ENCODE measurements at places on chromosomes 2 and 18.

- no peak for DNase-seq
Observed at GRCh38 chr18:37845498-37845897, 279.9 kb upstream of the CELF4 start.

DNA sequence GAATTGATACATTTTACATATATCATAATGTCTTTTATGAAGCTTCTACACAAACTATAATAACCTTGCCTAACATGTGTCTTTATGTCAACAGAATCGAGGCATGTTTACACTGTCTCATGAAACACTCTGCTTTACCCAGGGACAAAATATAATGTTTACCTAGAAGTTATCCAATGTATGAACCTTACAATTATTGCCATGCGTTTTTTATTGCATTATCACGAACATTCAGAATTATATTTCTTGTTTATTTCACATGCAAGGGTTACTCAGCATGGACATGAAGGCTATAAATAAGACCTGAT is 19.8 kb downstream of the LONRF2 start:
- DNase-seq: no peak

GRCh38 chr2:26223018-26223417 is 21.4 kb downstream of the HADHA start:
- DNase-seq: no peak

DNA sequence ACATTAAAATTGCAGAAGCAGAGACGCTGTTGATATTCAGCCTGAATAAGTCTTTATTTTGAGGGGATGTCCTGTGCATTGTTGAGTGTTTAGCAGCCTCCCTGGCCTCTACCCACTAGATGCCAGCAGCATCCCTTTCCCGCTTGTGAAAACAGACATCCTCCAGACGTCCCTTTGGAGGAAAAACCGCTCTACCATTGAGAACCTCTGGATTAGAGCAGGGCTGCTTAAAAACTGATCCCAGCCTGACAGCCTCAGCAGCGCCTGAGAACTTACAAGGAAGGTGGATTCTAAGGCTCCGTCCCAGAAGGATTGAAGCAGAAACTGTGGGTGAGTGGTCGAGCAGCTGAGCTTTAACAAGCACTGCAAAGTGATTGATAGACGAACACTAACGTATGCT is 349.7 kb downstream of the CYRIA start:
- no peak for DNase-seq

DNA sequence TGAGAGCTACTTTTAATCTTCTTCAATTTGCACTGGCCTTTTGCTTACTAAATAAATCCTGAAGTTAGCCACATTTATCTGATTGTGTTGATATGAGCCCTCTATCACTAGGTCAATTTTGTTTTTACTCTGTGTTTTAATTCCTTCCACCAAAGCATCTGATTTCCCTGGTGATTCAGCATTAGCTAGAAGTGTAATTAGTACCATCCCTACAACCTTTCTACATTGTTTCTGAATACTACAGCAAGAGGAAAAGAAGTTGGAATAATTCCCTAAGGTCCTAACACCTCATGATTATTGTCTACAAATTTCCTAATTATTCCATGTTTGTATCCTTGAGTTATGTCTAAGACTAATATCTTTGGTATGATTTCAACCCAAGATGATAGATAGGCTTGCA is 1093.6 kb downstream of the SUCLG1 start:
- no peak for DNase-seq

GRCh38 chr2:215949991-215950404 is 63.4 kb downstream of the MREG start:
- DNase-seq: no peak

DNA sequence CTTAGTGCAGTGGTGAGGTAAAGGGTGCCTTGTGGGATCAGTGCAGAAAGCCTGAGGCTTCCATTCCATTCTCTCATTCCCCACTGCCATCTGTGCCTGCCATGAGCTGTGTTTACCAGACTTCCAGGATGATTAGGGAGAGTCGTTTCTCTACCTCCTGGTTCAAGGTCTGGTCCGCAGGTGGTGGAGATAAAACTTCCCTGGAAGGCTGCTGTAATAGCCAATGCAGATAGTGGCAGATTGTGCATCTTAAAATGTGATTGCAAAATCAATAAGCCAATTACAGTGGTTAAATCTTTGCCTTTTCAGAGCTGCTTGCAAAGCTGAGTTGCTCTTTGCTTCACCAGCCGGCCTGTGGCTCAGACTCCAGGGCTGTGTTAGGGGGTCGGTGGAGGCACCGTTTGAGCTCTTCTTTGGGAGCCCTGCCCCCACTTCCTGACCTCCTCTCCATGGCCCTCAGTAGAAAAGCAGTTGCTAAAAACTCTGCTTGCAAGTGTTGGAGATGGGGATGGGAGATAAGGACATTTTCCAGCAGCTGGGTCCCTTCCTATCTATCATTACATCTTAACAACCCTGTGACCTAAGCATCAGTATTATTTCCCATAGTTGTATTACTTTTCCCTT is 95.2 kb upstream of the HS6ST1 start:
- DNase-seq: peak; percentile 92

- no peak for DNase-seq
Observed at GRCh38 chr18:46632401-46633071, 24.5 kb downstream of the LOXHD1 start.

DNA sequence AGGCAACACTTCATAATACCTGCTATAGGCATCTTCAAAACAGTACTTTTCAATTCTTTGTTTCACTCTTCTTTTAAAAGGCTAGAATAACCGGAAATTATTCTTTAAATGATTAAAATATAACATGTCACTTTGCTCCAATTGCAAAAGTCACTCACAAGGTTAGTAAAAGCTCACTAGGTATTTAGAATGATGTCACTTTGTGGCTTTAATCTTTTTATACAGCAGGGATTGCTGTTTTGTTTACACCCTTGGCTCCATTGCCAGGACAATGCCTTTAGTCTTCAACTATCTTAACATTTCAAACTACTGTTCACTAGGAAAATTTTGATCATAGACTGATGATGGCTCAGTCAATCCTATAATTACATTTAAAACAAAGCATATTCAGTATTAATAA is 157.1 kb downstream of the BAZ2B start:
- DNase-seq: no peak

GRCh38 chr2:143058851-143059250 is 70.4 kb upstream of the ARHGAP15 start:
- DNase-seq: no peak

- DNase-seq: no peak
Observed at GRCh38 chr18:35971661-35972196, 750 bp upstream of the RMP24 start.

GRCh38 chr2:50133766-50134165 is 898.2 kb downstream of the NRXN1 start:
- DNase-seq: no peak

DNA sequence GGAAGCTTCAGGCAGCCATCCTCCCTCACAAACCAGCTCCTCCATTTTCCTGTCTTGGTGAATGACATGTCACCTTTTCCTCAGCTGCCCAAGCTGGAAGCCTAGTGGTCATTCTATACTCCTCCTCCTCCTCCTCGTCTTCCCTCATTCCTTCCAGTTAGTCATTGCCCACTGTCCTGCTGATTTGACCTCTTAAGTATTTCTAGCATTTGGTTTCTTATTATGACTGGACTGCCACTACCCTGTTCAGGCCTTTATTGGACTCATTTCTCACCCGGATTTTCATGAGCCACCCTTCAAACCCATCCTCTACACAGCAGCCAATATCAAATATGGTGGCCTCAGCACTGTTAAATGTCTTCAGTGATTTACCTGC is 21.9 kb upstream of the MGAT5 start:
- no peak for DNase-seq

- DNase-seq: no peak
Observed at GRCh38 chr2:223519471-223519870, 82.7 kb downstream of the SCG2 start.

DNA sequence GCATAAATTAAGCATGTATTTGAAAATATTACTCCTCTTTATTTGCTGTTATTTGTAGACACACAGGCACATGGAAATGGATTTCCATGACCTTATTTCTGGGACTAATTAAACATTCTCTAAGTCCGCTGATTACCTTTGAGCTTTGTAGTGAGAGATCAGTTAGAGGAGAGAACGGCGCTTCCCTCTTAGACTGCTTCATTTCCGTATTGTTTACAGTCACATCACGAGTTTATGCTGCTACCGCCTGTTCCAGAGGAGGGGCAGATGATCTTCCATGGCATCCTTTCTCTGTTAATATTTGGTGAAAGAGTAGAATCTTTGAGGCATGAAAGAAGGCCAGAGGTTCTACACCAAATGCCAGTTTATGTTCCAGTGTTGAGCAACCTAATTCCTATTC is 404.4 kb downstream of the TRIB2 start:
- no peak for DNase-seq

- DNase-seq: no peak
Observed at GRCh38 chr2:27051902-27052645, 606 bp downstream of the AGBL5 start.

DNA sequence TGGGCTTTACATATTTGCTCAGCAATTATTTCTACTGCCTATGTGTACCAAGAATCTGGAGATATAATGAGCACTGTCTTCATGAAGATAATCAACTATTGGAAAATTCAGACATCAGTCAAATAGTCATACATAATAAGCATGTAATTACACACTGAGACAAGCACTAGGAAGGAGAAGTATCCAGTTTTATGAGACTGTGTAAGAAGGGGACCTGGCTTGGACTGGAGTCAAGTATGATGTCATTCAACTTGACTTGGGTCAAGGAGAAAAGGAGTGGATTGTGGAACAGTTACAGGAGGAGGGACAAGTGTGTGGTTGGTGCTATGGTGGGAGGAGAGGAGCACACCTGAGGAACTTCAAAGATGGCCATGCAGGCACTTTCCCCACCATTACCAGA is 419.8 kb upstream of the TRIB2 start:
- no peak for DNase-seq

GRCh38 chr2:219772697-219773096 is 145.3 kb downstream of the SLC4A3 start:
- no peak for DNase-seq

DNA sequence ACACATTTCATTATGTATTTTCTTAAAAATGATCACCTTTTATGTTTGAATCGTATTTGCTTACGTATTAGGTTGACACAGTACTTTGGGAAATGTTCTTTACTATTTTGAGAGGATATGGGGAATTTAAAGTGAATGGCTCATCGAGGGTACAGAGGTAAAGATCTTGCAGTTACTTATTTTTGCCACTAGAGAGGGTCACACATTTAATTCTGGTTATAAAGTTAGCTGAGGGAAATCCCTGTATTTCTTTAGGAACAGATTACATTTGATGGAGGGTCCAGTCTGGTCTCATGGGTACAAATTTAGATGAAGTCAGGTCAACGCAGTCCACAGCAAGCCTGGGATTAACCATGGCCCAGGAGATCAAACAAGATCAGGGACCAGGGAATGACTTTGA is 24.5 kb downstream of the DYNC2LI1 start:
- DNase-seq: no peak

GRCh38 chr2:54975598-54976492 is 74.4 kb downstream of the RTN4 start:
- no peak for DNase-seq
